GM12878 (cell line): ENCODE measurements at places on chromosomes 7 and 10.

- no peak for DNase-seq
These were observed 14.5 kb downstream of the OR9A2 start for GRCh38 chr7:143012409-143012808.

GRCh38 chr7:111561654-111561903 is 713 bp downstream of the IMMP2L start:
- DNase-seq, result no peak

GRCh38 chr10:6400331-6400730 is 179.7 kb downstream of the PRKCQ start:
- DNase-seq, result no peak

GRCh38 chr7:81284576-81284975 is 365.7 kb upstream of the SEMA3C start:
- DNase-seq, result no peak

GRCh38 chr7:138898802-138899201 is 82.4 kb downstream of the KIAA1549 start:
- DNase-seq, result no peak

- no peak for DNase-seq
These were observed at the start of gene PLPP4 for GRCh38 chr10:120456626-120457430. PLPP4 (plus strand) TSS chr10:120457227; CDS start chr10:120457306, 79 bp downstream.

GRCh38 chr10:120011359-120012130 is 119.0 kb downstream of the SEC23IP start:
- DNase-seq, result no peak
